ENCODE measurements at places on chromosomes 5 and 9. TPM values are rescaled to one million over a fixed set of nuclear protein-coding genes. Genes with fewer than 3 reads are reported as not detected.

DNA sequence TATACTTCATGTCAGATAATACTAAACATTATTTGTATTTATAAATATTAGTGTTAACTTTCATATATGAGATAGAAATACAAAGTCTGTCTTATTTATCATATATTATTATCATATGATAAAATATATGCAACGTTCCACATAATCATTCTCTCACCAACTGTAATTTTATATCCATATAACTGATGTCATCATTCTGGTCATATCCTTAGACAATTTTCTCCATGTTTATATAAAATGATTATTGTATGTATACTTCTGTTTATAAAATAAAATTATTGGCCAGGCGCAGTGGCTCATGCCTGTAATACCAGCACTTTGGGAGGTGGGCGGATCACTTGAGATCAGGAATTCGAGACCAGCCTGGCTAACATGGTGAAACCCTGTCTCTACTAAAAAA is 2007.1 kb downstream of the EFNA5 start:
- H3K27me3 ChIP-seq = no peaks in the 10 kb centered on the region
- no peaks in the 10 kb centered on the region for H3K4me1 ChIP-seq
- H3K4me3 ChIP-seq = no peak overlapping the region
- H3K27ac ChIP-seq = no peak overlapping the region

DNA sequence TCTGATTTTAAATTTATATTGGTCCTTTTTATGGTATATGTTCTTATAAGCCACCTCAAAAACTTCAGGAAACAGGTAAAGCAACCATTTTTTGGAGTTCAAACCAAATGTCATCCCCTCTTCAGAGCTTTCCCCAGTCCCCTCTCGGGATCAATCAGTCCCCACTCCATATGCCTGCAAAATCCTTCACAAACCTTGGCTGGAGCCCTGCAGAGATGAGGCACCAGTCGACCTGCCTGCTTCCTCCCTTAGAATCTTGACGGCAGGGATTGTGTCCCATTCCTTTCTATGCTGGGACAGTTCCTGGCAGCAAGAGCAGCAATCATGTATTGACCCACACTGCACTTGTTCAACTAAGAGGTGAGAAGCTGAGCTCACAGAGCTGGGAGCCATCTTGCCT is 22.6 kb downstream of the B4GALT1 start:
- DNase-seq = no peak
- peaks cover 19% of the 10 kb centered on the region for H3K36me3 ChIP-seq
- no peak overlapping the region for H3K4me3 ChIP-seq
- H3K4me1 ChIP-seq = peaks cover 74% of the 10 kb centered on the region
- H3K27ac ChIP-seq = no peak overlapping the region
- no peaks in the 10 kb centered on the region for H3K27me3 ChIP-seq

- no peaks in the 10 kb centered on the region for H3K27me3 ChIP-seq
- no peaks in the 10 kb centered on the region for H3K36me3 ChIP-seq
- no peaks in the 10 kb centered on the region for H3K4me1 ChIP-seq
- H3K27ac ChIP-seq = no peak overlapping the region
- no peak overlapping the region for H3K4me3 ChIP-seq
- no peak for DNase-seq
These were observed 84.1 kb upstream of the SPATA31D4 start for GRCh38 chr9:81844131-81844567.

DNA sequence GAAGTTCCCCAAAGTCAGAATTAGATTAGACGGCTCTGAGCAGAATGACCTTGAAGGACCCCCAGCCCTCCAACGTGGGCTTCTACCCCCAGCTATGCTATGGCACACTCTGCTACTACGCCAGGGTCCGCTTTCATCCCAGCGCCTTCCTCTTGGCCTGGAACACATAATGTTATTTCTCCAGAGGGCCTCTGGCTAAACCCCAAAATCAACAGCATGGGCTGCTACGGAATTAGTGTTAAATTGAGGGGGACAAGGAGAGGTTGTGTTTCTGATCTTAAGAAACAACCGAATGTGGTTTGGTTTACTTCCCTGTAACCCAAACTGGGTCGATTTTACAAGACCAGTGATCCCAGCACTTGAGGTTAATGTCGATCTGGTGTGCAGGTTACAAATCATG is 97.1 kb downstream of the ZNF618 start:
- DNase-seq = no peak
- H3K27me3 ChIP-seq = no peaks in the 10 kb centered on the region
- no peak overlapping the region for H3K27ac ChIP-seq

The ACTBL2 gene
- total RNA-seq = not detected

The PCDHGB4 gene
- total RNA-seq = not detected

The TMEM8B gene
- total RNA-seq = 2.3 TPM

Data from activated CD8-positive, alpha-beta T cell treated with anti-CD3 and anti-CD28 coated beads, Interleukin-2, amount 10 ng/mL, durations not matched to agents 7 days and 5 days (primary cell).